Fibroblast of the aortic adventitia (primary cell): ENCODE measurements at places on chromosomes 2 and 18. TPM values are rescaled to one million over a fixed set of nuclear protein-coding genes. Genes with fewer than 3 reads are reported as not detected.

MAP2 gene
- 2.1 and 26.5 TPM in 2 replicates for total RNA-seq

DNA sequence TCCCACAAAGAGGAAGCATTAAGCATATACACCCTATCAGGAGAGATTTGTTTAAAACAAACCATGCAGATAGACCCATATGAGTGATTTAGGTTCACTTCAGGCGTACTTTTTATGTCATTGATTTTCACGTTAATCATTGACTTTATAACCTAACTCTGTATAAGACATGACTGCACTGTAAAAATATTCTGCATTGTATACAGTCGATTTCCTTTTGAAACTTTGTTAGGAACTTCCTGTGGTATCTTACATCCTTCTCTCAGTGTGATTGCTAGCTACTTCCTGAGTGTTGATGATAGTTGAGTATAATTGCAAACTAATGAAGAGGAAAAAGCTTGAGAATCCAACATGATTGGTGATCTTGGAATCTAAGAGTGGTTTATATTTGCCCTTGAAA, 69.4 kb downstream of the XIRP2 start:
- DNase-seq = no peak

- DNase-seq = no peak
These were observed 96.4 kb downstream of the C1QL2 start for GRCh38 chr2:119062179-119062578.

DNA sequence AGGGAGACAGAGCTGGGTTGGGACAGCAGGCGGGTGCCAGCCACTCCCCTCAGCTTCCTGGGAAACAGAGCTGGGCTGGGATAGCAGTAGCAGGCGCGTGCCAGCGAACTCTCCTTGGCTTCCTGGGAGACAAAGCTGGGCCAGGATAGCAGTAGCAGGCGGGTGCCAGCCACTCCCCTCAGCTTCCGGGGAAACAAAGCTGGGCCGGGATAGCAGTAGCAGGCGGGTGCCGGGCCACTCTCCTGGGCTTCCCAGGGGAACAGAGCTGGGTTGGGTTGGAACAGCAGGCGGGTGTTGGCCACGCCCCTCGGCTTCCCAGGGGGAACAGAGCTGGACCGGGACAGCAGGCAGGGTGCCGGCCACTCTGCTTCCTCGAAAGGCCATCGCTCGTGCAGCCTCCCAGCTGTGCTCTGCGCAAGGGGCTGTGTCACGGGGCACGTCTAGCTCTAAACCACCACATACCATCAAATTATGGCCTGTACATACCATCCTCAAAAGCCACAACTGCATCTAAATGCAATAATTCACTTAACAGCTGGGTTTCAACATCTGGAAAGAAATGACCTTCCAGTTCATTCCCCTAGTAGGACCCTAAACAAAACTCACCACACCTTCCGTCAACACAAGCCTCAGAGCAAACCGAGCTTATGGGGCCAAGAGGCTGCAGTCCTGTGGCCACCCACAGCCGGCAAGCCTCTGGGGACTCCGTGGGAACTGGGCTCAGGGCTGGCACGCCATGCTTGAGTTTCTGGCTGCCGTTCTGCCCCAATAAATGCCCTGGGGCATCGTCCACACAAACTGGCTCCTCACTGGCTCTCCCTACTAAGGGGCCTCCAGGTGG, 228.3 kb downstream of the TWIST2 start:
- no peak for DNase-seq

SCYGR4 gene
- total RNA-seq = not detected in 2 replicates

- peak; percentile 72 for DNase-seq
These were observed 122.7 kb upstream of the ZFP36L2 start for GRCh38 chr2:43348908-43349661.

CPLX4 gene
- total RNA-seq = 0.49 TPM in 1 of 2 replicates, not detected in the other

- no peak for DNase-seq
These were observed 77.7 kb upstream of the SMAD2 start for GRCh38 chr18:48007955-48008701.

DNA sequence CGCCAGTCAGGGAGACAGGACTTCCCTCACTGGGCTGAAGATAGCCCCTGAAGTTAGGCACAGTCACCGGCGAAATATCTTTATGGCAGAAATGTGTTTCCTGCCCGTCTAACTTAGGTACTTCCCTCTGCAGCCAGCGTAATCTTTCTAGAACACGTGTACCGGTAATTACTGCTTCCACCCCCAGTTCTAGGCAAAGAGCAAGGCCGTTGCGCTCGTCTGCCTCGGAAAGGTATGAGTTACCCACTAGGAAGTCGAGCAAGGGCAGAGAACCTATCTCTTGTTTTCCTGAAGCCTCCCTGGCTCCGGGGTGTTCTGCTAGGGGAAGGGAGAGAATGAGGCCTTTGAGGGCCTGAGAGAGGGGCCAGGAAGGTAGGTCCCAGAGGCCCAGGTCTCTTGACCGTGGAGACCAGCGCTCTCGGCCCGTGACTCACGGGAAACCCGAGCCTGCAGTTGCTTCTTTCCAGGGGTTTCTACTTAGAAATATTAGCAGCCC, 70.0 kb downstream of the TWSG1 start:
- DNase-seq = no peak

DNA sequence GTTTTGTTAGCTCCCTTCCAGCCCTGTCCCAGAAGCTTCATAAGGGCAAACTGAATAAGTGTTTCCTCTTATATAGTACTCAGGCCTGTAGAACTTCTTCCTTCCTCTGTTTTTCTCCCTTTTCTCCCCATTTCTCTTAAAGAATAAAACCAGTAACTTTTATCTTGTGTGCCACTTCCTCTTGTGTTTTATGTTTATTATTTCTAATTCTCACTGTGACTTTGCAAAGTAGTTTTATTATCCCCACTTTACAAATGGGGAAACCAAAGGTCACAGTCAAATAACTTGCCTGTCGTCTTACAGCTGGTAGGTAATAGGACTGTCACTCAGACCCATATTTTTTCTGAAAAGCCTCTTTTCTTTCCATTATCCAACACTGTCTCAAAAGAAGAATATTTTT, 42.4 kb downstream of the RBBP8 start:
- no peak for DNase-seq

DNA sequence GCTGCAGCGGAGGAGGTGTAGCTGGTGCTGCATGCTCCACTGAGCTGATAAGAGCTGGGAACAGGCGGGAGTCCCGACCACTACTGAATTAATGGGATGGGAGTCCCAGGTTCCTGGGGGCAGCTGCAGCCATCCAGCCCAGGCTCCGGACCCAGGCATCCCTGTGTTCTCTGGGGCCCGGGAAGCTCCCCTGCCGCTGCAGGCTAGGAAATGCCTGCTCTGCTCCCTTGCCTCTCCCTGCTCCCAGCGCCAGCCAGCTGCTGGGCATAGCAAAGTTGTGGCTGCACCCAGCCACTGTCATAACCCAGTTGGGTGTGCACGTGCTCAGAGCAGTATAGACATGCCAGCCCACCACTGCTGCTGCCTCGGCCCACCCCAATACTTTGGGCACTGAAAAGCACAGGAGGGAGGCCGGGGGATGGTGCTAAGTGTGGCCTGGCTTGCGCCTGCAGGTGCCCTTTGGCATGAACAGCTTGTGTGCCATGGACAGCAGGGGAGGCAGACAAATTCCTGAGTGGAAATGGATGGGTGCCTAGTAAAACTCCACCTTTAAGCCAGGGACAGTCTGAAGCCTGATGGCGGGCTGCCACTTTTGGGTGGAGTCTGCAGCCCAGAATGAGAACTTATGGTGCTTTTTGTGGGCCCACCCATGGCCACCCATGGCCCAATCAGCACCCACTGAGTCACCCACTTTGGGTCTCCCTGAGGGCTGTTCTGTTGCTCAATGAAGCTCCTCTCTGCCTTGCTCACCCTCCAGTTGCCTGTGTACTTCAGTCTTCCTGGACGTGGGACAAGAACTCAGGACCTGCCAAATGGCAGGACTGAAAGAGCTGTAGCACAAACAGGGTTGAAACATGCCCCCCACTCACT, 219.3 kb upstream of the TMEFF2 start:
- DNase-seq = no peak

TWIST2 gene
- 15.8 and 64.1 TPM in 2 replicates for total RNA-seq

NPPC gene
- not detected in 2 replicates for total RNA-seq

CCNT2 gene
- 18.1 and 25.8 TPM in 2 replicates for total RNA-seq

CDH2 gene
- 38.3 and 64.1 TPM in 2 replicates for total RNA-seq

DNA sequence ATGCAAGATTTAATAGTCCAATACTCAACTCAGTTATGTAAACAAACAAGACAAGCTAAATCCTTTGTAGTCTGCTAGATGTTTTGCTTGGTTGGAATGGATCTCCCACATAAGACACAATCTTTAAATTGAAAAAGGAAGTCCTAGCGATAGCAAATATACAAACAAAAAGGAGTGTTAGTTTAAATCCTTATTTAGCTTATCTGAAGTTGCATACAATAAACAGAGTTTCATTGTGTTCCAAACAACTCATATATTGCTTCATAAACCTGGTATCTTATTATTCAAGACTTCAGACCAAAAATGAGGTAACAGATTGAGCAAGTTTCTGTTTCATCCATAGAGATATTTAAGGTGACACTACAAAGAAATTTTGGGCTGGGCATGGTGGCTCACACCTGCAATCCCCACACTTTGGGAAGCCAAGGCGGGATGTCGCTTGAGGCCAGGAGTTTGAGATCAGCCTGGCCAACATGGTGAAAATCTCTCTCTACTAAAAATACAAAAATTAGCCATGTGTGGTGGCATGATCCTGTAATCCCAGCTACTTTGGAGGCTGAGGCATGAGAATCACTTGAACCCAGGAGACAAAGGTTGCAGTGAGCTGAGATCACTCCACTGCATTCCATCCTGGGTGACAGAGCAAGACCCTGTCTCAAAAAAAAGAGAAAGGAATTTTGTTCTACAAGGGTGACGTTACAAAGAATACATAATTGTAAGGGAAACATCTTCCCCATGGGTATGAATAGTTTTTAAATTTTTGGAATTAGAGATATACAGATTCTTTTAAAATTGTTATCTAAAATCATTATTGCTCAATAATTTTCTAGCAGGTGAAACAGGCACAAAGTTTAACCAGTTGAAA, 150.5 kb upstream of the L3MBTL4 start:
- DNase-seq = no peak

SCN2A gene
- total RNA-seq = 16.7 and 18.5 TPM in 2 replicates

CENPA gene
- total RNA-seq = 9.2 TPM in 1 of 2 replicates, not detected in the other

M1AP gene
- total RNA-seq = not detected in 2 replicates

TMEM163 gene
- total RNA-seq = not detected in 2 replicates

NAB1 gene
- 34.4 and 52.6 TPM in 2 replicates for total RNA-seq

RTKN gene
- total RNA-seq = 12.0 and 15.7 TPM in 2 replicates

LIMS4 gene
- total RNA-seq = 4.7 and 6.1 TPM in 2 replicates

- DNase-seq = no peak
These were observed 742.4 kb downstream of the SATB2 start for GRCh38 chr2:198715302-198715835.

CRYBA2 gene
- total RNA-seq = not detected in 2 replicates

SIX3 gene
- total RNA-seq = not detected in 2 replicates
